ENCODE measurements at places on chromosomes 5 and 9.

GRCh38 chr9:118640836-118641560 is 728.2 kb downstream of the BRINP1 start:
- no peak for DNase-seq

DNA sequence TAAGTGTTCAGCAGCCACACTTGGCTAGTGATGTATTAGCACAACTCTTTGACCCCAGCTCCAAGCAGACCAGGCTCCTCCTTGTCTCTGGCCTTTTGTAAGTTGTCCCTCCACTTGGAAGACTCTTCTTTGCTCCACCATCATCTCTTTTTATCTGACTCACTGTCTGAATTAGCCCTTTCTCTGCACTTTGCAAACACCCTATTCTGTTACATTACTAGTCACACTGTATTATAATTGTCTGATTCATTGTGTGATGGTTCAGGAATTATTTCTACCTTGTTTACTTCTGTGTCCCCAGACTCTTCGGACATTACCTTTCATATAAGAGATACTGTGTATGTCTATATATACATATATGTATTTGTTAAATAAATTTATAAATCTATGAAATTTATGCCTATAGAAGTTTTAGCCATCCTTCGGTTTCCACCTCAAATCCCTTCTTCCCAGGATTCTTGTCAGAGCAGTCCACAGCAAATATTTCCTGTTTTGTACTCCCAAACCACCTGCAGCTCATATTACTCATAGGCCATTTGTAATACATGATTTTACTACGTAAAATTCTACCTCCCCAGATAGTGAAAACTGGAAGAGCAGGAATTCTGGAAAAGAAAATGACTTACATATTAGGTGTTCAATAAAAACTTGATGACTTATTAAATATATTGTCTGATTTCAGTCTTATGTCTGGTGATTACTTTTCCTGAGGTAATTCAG is 69.0 kb downstream of the MTAP start:
- DNase-seq: no peak

GRCh38 chr9:87606841-87607521 is 109.3 kb downstream of the DAPK1 start:
- DNase-seq: no peak

- DNase-seq: no peak
Observed at GRCh38 chr9:35712762-35713400, 19.1 kb downstream of the TLN1 start.

DNA sequence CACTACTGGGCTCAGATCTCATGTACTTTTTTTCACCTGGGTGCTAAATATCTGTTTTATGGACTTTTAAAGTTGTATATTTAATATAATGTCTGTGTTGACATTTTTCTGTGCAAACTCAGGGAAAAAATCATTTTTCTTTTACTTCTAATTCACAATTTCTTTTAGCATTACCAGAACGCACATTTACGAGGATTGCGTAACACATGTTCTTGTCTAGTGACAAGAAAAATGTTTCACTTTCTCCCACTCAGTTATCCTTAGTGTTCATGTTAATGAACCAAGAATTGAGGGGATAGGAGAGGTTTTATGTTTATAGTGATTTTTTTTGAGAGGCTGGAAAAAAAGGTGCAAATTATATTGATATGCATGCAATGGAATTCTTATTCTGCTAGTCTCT is 86.3 kb upstream of the PJA2 start:
- no peak for DNase-seq

- DNase-seq: no peak
Observed at GRCh38 chr9:134365791-134366222, 39.6 kb downstream of the RXRA start.

GRCh38 chr5:131282235-131282634 is 18.4 kb downstream of the CDC42SE2 start:
- no peak for DNase-seq

DNA sequence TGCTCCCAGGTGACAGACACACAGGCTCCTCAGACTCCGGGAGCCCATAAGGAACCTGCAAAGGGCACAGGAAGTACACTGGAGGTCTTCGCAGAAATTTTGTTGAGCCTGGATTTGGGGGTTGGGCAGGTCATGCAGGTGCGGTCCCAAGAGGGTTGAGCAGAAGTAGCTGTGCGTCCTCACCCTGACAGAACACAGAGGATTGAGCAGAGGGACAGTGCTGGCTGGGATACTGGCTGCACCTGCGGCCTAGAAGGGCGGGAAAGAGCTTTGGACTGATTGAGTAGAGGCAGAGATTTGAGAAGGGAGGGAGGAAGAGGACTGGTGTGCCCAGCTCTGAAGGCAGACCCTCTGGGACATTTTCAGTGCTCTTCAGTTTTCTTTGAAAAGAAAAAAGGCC is 65.4 kb downstream of the PTPDC1 start:
- DNase-seq: no peak

- no peak for DNase-seq
Observed at GRCh38 chr9:72871685-72872084, 81.2 kb downstream of the ALDH1A1 start.

GRCh38 chr9:124427281-124427680 is 12.0 kb upstream of the PSMB7 start:
- DNase-seq: no peak

GRCh38 chr5:38426986-38427950 is 129.2 kb downstream of the LIFR start:
- DNase-seq: no peak

- no peak for DNase-seq
Observed at GRCh38 chr9:121225240-121225639, 23.6 kb upstream of the RAB14 start.

- DNase-seq: no peak
Observed at GRCh38 chr5:128965011-128965637, at the start of gene SLC27A6. Gene SLC27A6 (plus strand): TSS chr5:128965488. CDS start chr5:128966138, 650 bp downstream.

GRCh38 chr9:36949466-36949865 is 84.6 kb downstream of the PAX5 start:
- DNase-seq: no peak

DNA sequence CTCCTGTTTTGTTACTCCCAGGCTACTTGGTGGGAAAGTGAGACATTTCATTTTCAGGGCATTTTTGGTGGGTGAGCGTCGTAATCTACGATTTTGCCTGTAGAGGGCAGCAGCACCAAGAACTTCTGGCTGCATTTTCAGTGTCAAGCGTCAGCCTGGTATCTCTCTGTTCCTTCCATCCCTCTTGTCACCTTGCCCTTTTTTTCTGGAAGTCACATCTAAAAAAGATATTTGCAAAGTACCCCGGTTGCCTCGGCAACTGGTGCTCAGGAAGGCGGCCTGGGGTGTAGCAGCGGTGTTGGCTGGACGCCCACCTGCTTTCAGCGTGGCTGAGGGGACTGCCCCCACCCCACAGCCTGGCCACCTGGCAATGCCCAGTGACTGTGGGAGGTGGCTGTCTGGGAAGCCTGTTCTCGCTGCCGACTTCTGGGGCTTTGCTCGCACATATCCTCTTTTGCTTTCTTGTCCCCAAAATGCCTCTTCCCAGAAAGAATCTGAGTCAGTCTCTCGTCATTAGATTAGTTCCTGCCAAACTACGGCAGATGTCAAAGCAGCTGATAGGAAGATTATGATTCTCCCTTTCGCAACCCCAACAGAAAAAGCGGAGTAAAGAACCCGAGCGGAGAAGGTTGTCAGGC is 84.5 kb downstream of the ACER2 start:
- DNase-seq: peak; percentile 35

DNA sequence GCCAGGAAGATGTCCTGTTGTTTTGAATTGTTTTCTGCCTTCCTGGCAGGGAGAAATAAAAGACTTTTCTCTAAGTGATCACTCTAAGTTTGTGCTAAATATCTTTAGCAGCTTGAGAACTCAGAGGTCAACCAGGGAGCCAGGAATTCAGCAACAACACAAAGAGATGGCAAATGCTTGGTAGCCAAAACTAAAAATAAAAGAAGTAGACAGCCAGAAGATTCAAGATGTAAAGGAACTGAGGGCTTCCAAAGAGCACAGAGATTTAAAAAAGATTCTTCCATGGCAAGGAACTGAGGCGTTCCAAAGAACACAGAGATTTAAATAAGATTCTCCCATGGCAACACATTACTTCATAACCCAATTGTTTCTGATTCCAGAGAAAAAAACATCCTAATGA is 9.6 kb downstream of the DNAH5 start:
- no peak for DNase-seq

GRCh38 chr5:158126442-158127405 is 267.8 kb upstream of the CLINT1 start:
- no peak for DNase-seq

DNA sequence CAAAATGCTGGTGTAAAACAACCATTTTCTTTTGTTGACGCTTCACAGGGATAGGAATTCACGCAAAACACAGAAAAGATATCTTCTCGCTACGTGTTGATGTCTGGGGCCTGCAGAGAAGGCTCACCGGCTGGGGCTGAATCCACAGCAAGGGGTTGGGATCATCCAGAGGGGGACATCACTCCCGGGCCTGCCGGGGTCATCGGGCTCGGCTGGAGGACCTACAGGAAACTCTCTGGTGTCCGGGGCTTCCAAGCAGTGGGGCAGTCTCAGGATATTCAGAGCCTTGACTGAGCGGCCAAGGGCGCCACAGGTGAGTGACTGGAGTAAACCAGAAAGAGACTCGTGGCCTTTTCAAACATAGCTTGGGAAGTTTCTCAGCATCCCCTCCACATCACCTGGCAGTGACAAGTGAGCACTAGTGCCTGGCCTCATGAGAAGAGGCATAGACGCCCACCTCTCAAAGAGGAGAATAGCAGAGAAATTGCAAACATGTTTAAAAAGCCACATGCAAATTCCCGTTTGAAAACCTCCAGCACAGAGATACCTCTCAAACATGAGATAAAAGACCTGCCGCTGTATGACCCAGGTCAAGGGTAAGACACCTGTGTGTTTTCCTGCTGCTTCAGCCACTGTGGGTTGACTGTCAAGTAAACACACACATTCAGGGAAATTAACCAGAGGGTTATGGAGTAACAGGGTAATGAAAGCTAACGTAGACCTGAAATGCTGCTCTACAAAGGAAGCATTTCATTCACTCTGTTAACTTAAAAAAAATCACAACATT is 50.8 kb upstream of the SIMC1 start:
- no peak for DNase-seq

DNA sequence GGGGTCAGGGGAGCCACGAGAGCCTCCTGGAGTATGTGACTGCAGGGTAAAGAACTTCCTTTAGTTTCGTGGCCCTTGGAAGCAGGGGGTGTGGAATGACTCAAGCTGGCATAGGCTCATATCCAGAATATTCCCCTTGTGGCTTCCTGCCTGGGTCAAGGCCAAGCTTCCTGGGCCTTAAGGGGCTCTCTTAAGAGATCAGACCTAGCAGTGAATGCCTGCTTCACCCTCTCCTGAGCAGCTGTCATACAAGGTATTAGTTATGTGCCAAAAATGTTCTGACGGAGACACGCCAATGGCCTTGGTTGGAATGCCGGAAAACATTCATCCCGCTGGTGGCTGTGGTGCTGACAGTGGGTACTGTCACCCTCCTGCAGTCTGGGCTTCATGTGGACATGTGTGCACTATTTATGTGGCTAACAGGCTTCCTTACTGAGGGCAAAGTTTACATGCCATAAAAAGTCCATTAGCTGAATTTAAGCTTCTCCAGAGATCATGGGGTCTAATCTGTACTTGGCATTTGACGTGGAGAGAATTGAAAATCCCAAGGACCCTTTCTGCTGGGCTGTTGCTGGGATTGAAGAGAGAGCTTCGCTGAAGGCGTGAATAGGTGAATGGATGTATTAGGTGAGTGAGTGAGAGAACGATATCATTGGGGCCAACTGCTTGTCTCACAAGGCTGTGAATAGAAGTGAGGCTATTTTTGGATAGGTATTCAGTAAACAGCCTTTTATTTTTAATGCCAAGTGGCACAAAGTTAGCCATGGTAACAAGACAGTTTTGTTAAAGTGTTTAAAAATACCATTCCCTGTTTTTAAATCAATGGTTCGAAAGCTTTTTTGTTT is 156.8 kb downstream of the MACROH2A1 start:
- no peak for DNase-seq

DNA sequence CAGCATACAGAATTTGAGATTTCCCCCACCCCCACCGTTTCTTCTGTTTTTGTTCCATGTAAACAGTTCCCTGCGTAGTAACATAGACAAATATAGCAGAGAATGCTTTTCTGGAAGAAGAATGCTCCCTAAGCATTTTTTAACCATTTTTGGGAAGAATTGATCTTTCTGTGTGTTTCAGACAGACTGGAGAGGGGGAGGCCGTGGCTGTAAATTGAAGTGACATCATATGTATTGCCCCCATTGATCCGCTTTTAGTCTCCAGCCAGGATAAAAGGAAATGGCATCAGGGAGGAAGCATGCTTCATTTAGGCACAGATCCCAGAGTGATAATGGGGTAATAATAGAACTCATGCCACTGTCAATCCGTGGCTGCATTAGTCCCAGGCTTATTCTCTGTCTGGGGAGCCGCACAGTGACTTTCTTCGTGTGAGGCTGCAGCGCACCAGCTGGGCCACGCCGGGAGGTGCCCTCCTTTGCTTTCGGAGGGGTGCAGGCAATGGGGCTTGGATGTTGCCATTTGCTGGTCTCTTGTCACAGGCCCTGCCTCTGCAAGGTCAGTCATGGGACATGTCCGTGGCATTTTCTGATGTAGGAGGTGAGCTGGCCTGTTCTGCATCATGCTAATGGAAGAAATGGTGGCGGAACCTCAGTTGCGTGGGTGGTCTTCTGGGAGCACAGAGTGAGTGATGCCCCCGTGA is 261.5 kb downstream of the FANCC start:
- no peak for DNase-seq

- no peak for DNase-seq
Observed at GRCh38 chr9:95970317-95970716, 94.8 kb downstream of the ERCC6L2 start.

Measured in stimulated activated naive CD4-positive, alpha-beta T cell treated with Interleukin-2 at 50 U/mL for 16 hours (primary cell).